Kidney (tissue), 22 donors: ENCODE measurements at places on chromosomes 5 and 9. TPM values are rescaled to one million over a fixed set of nuclear protein-coding genes. Genes with fewer than 3 reads are reported as not detected.

Gene GRM6
- total RNA-seq, result not detected

Gene PCDHGA9
- 7.6 TPM for total RNA-seq

Gene OR1J2
- not detected for total RNA-seq

Gene CTNND2
- total RNA-seq, result 0.79 TPM

Gene DIPK1B
- 7.5 TPM for total RNA-seq

Gene INSL4
- not detected for total RNA-seq

Gene NTRK2
- total RNA-seq, result 41.2 TPM

Gene ZMAT2
- 51.4 TPM for total RNA-seq

Gene IRX1
- 62.0 TPM for total RNA-seq

Gene SLC2A8
- total RNA-seq, result 15.3 TPM

Gene CTSV
- total RNA-seq, result 0.69 TPM

Gene RNF20
- 43.2 TPM for total RNA-seq

Gene INSYN2B
- total RNA-seq, result 0.28 TPM

Gene IL7R
- total RNA-seq, result 53.7 TPM

Gene ATOX1
- total RNA-seq, result 83.2 TPM
